T follicular helper cell (primary cell): ENCODE measurements at places on chromosomes 1 and 21.

- no peak for DNase-seq
Measured at GRCh38 chr1:39061951-39062350, 35.8 kb downstream of the NDUFS5 start.

GRCh38 chr1:9200441-9200840 lies 34.1 kb upstream of the H6PD start:
- no peak for DNase-seq

GRCh38 chr1:21901473-21901847 lies 35.6 kb downstream of the HSPG2 start:
- no peak for DNase-seq

DNA sequence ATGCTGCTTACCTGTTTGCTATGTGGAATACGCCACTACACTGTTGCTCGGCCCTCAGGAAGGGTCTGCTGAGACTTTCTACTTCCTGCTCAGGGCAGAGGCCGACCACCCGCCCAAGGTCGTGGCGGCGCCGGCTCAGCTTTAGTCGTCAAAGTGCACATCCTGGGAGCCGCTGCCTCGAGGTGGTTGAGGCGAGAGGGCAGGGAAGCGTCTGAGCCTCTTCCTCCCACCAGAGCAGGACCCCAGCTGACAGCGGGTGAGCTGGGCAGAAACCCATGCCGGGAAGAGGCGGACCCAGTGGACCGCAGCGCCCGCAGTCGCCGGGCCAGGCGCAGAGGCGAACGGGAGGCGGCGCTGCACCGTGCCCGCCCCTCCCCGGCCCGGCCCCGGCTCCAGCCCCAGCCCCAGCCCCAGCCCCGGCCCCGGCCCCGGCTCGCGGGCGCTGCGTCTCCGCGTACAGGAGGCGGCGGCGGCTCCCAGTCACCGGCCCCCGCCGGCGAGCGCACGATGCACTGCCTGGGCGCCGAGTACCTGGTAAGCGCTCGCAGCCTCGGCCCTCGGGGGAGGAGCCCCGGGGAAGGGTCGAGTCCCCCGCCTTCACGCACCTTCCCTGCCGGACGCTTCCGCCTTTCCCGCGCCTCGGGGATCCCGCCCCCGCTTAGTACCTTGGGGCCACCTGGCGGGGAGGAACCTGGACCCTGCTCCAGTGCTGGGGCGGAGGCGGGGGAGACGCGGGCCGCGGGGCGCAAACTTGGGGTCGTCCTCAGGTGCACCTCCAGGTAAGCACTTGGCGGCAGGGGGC lies at the start of gene SLC44A3:
TSS of gene SLC44A3 (plus strand) at position 413 of the 802 bp plus-strand sequence. CDS start at position 508, 95 bp downstream.
- no peak for DNase-seq

GRCh38 chr21:40680311-40680710 lies 166.6 kb downstream of the DSCAM start:
- no peak for DNase-seq

GRCh38 chr1:179029321-179029759 lies 3.6 kb downstream of the FAM20B start:
- no peak for DNase-seq

- DNase-seq, result no peak
Measured at GRCh38 chr1:42953182-42954180, 5.2 kb downstream of the SLC2A1 start.

DNA sequence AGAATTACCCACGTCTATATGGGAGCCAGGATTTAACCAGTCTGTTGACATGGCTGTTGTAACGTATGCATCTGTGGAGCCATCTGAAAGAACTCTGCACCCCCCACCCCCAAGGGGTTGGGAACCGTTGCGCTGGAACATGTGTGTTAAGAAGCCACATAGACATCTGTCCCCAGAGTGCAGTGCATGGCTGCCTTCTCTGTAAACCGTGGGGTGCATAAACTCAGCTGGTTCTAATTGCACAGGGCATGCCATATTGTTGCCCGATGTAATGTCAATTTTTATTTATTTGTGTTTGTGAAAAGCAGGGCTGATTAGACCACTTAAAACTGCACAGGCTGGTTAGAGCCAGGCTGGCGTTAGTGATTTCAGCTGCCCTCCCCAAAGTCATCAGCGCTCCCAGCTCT lies 70.1 kb upstream of the ROR1 start:
- no peak for DNase-seq

DNA sequence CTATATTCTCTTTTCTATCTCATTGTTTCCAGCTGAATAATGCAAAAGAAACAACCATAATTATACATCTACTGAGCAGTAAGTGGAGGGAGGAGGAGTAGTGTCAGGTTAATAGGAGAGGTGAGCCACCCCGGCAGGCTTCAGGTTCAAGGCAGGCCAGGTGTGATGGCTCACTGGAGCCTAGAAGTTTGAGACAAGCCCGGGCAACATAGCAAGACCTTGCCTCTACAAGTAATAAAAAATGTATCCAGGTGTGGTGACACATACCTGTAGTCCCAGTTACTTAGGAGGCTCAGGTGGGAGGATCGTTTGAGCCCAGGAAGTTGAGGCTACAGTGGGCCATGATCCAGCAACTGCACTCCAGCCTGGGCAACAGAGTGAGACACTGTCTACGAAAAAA lies 1.9 kb upstream of the DIP2A start:
- no peak for DNase-seq

- DNase-seq, result no peak
Measured at GRCh38 chr1:204258213-204259115, 44.7 kb upstream of the GOLT1A start.

DNA sequence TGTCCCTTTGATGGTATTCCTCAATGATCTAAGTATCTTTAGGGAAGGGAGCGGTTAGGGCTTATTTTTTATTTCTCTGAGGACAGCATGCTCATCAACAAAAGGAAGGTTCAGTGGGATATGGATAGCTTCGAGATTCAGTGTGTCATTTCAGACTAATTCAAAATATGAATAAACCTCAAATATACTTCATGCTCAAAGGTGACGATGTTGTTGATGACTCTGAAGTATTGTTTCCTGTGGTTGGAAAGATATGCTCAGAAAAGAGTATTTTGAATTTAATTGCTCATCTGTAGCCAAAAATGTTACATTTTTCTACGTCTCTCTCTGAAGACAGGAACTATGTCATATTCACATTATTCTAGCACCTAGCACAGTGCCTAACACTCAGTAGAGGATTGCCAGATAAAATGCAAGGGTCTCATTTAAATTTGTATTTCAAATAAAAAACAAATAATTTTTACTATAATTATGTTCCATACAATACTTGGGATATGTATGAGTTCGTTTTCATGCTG lies 1.8 kb upstream of the FCRL3 start:
- no peak for DNase-seq

DNA sequence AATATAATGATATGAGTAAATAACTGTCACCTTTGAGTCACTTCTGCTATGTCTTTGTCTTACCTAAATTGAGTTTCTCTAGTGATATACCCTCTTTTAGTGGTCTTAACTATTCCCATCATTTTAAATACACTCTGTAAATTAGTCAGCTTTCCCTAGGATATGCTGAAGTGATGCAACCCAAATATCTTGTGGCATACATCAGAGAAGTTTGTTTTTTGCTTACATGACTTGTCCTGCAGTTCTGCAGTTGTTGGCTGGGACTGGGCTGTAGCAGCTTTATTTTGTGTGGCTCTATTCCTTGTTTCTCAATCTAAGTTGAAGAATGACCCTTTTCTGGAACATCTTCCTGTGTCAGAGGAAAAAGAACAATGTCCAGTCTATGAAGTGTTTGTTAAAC lies 76.4 kb downstream of the TTC3 start:
- no peak for DNase-seq

DNA sequence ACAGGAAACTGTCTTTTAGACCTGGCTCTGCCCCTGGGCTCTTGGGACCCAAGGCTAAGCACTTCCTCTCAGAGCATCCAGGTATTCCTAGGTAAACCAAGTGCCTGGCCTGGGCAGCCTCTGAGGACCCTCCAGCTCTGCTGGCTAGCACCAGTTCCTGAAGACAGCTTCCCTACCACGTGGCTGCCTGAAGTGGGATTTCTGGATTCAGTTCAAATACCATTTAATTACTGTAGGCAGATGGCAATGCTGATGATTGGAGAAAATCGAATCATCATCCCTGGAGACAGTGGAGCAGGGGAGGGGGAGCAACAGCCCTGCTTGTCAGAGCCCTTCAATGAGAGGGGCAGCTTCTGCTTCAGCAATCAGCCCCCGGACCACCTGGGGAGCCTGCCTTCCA lies 11.9 kb downstream of the KIF21B start:
- no peak for DNase-seq

- no peak for DNase-seq
Measured at GRCh38 chr21:41857771-41858300, 21.3 kb downstream of the PRDM15 start.

DNA sequence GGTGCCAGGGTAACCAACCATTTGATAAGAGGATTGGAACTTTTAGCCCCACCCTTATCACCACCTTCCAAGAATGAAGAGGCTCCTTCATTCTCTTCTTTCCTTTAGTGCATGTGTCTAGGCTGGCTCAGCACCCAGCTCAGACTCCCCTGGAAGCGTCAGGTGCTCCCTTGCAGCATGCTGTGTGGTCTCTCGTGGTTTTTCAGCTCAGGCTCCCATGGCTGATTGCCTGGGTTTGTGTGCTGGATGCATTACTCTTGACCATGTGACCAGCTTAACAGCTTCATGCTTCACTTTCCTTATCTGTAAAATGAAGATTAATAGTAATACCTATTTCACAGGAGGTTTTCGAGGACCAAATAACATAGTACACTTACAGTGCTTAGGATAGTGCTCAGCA lies 198.4 kb downstream of the HHAT start:
- no peak for DNase-seq

GRCh38 chr1:66696771-66697170 lies 55.5 kb upstream of the DYNLT5 start:
- no peak for DNase-seq

GRCh38 chr1:99384021-99384420 lies 119.7 kb downstream of the PLPPR4 start:
- DNase-seq, result no peak

- DNase-seq, result peak; percentile 28
Measured at GRCh38 chr1:9615316-9616063, 26.8 kb downstream of the TMEM201 start.

DNA sequence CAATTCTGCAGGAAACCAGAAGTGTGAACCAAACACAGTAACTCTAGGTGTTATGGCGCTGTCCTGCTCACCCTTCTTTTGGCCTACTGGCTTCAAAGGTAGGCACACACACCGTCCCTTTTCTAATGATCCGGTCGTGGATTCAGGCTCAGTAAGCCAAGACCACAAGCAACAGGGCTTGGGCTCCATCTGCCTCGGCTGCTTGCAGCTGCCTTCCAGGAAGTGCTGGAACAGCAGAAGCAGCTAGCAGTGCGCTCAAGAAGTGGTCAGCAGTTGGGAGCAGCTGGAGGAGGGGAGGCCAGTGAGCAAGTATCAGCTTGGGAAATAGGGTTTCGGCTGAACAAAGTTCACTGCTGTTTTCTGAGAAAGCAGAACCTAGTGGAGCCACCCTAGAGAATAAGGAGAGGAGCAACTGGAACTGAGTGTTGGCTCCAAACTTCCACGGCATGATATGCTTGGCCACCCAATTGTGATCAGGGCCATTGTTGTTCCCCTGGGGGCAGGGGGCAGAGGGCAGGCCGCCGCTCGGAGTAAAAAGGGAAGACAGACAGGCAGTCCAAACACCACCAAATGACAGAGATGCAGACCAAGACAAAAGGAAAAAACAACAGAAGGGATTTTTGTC lies 173.4 kb downstream of the TOMM20 start:
- no peak for DNase-seq
